Right atrium auricular region (tissue), 2 donors: ENCODE measurements at places on chromosomes 16 and 17. TPM values are rescaled to one million over a fixed set of nuclear protein-coding genes. Genes with fewer than 3 reads are reported as not detected.
A peak's percentile ranks its signal among the peaks of the same experiment; 100 is the strongest.

DNA sequence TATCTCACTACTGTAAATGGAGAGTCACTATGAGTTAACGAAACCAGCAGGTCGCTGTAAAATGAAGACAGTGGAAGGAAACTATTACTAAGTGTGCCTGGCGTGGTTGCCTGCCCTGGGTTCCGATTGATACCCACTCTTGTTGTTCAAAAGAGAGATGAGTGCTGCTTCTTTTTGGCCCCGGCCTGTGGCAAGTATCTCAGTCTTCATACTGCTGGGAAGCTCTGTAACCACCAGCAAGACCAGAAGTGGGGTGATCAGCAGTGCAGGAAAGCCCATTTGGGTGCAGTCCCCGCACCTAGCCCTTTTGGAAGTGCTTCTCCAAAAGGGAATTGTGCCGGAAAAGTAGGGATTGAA is 104.5 kb downstream of the SNX29 start:
- DNase-seq: no peak

- no peak for DNase-seq
Measured at GRCh38 chr16:48321317-48322036, 63.7 kb downstream of the SIAH1 start.

DNA sequence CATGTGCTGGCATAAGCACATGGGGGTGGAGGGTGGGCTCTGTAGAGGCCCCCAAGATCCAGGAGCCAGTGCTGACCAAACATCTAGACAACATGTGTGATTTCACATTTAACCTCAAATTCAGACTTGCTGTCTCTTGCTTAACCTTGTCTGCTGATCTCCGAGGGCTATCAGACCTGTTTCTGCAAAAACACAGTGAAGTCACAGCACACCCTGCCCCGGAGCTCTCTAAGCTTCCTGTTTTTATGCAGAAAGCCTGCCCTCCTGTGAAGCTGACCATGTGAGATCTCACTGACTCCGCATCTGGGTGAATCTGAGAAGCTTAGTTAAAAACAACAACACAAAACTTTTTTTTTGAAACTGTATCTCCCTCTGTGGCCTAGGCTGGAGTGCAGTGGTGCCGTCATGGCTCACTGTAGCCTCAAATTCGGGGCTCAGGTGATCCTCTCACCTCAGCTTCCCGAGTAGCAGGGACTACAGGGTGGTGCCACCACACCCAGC is 6.6 kb upstream of the DPEP2 start:
- peak; percentile 66 for DNase-seq

DNA sequence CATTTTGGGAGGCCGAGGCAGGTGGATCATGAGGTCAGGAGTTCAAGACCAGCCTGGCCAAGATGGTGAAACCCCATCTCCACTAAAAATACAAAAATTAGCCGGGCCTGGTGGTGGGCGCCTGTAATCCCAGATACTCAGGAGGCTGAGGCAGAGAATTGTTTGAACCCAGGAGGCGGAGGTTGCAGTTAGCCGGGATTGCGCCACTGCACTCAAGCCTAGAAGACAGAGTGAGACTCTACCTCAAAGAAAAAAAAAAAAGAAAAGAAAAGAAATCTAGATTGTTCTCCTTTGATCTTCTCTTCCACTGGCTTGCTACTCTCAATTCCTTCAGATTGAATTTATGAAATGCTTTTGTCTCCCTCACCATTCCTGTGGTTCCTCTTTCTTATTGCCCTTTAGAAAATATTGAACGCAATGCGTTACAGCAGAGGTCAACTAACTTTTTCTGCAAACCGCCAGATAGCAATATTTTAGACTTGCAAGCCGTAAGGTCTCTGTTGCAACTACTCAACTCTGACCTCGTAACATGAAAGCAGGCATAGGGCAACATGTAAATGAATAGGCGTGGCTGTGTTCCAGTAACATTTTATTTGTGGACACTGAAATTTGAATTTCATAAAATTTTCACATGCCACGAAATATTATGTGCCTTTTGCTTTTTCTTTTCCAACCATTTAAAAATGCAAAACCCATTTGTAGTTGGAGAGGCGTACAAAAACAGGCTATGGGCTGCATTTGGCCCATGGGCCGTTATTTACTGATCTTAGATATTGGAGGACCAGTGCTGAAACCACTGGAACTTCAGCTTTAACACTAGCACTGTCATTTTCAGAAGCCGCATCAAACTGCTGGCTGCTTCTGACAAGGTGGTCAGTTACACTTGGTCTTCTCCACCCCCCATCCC is 24.8 kb downstream of the PITPNC1 start:
- DNase-seq: no peak

DNA sequence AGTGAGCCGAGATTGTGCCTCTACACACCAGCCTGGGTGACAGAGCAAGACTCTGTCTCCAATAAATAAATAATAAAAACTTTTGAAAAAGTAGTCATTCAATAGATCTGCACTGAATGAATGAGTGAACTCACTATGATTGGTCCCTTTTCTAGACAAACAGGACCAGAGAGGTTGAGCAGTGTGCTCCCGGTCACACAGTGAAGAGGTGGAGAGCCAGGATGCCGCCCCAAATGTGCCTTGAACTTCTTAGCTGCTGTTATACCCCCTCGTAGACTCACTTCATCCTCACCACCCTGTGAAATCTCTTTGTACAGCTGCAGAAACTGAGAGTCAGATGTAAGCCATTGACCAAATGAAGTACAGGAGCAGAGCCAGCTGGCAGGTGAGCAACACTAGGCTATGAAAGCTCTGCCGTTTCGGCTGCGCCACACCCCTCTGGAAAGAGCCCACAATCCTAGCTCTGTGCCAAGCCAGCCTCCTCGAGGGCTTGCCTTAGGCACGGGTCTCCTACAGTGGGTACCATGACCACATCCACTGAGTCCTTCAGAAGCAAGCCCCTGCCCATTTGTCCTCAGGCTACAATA is 7.8 kb upstream of the KIAA0513 start:
- no peak for DNase-seq

DNA sequence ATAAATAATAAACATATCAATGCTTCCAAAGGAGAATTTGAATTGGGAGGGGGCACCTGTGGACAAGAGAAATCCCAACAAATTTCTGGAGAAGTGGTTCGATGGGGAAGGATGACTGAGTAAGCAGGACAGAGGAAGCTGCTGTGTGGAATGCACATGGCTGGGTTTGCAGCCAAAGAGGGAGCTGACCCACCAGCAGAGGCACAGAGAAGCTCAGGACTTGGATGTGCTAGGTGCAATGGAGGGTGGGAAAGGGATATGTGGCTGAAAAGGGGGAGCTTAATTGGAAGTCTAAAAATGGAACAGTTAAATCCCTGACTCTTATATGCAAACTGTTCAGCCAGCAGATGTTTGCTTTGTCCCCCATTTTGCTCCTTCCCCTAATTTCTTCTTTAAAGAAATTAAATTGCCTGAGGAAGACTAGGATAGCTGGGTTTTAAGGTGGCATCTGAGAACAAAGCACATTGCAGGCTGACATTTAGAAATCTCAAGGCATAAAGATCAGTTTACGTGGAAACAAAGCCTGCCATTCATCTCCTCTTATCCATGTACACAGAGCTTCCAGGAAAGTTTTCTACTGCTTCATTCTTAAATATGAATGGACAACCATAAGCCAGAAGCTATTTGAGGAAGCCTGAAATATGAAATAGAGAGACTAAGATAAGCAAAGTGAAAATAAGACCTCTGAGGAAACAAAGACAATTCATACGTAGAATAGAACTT is 23.0 kb upstream of the TNS4 start:
- no peak for DNase-seq

DNA sequence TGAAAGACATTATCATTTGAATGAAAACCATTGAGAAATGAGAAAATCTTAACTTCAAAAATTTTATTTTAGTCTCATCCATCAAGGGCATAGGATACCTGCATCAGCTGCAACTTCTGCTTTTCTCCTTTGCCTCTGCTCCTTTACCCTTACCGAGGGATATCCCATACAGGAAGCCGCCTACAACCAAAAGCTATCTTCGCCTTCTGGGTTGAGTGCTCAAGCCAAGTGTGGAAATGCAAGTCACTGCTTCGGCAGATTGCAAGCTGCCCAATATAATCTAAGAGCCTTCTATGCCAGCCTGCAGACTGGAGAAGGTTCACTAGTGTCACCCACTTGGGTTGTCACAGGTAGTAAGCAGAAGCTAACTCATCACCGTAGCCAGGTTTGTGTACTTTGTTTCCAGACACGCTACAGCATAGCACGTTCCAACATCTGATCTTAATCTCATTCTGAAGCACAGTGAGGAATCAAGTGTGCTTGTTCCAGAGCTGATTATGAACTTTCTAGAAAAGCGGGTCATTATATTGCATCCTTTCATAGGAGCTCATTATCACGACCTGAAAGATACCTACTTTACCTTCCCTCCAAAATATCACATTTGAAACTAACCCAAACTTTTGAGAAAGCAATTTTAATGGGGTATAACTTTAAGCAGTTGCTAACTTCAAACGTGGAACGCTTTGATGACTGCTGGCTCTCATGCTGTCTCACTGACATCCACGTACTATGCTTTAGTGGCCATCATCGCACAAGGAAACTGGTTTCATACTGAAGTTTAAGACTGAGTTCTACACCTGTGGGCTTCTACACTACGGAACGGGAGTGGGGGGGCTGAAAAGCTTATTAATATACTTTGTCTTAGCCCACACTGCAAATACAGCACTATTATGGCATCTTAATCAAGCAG is 8.0 kb upstream of the UNK start:
- no peak for DNase-seq

DNA sequence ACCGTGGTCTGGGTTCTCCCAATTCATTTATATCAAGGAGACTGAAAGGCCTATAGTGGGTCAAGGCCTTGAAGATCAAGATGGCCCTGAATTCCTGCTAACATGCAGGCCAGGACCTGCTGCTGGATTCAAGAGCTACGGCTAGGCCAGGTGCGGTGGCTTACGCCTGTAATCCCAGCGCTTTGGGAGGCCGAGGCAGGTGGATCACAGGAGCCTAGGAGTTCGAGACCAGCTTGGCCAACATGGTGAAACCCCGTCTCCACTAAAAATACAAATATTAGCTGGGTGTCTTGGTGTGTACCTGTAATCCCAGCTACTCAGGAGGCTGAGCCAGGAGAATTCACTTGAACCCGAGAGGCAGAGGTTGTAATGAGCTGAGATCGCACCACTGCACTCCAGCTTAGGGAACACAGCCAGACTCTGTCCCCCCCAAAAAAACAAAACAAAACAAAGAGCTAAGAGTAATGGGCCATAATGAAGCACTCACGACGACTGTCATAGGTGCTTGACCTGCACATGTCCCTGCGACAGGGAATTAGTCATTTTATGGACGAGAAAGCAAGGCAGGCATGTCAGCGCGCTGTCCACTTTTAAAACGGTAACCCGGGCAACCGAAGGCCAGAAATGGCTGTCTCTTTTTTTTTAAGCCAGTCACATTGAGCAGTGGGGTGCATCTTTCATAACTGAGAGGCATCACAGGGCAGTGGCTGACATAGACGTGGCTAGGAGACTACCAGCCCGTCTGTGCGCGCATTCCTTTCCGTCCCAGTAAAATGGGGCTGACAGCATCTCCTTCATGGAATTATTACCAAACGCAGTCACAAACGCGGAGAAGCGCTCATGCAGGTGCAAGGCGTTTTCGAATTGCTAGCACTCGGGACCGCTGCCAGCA is 1.0 kb upstream of the FBRS start:
- DNase-seq: peak; percentile 61

GRCh38 chr16:9112844-9113186 is 21.4 kb downstream of the HAPSTR1 start:
- no peak for DNase-seq

DNA sequence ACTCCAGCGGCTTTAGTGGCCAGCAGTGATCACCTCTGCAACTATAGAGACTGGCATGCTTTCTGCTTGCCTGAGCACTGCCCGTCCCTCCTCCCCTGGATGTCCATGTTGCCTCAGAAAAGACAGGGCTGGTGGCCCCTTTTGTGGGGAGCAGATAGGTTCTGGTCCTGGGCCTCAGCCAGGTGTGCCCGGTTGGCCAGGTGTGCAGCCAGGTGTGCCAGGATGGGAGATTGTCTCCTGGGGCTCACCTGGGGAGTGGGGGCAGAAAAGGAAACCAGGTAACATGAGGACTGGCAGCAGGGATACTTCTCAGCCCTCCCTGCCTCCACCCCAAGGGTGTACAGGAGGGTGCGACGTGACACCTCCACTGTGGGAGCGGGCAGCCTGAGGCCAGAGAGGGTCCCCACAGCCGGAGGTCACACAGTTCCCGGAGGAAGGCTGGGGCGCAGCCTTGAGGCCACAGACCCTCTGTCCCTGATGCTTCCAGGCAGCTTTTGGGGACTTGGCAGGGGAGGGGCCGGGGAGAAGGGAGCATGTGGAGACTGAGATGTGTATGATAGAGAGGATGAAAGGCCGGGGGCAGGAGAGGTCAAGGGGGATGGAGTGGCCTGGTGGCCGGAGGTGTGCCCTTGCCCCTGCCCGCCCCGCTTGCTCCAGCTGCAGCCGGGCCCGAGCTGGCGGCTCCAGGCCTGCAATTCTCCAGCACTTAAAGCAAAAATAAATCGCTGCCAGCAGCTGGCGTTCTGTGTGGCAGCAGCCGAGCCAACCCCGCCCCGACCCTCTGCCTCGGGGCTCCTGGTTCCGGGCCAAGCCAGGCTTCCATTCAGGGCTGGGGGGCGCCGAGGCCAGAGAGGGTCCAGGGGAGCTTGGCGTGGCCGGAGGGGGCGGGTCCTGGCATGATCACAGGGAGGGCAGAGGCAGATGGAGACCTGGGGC is 6.7 kb downstream of the KCNJ12 start:
- DNase-seq: no peak

DNA sequence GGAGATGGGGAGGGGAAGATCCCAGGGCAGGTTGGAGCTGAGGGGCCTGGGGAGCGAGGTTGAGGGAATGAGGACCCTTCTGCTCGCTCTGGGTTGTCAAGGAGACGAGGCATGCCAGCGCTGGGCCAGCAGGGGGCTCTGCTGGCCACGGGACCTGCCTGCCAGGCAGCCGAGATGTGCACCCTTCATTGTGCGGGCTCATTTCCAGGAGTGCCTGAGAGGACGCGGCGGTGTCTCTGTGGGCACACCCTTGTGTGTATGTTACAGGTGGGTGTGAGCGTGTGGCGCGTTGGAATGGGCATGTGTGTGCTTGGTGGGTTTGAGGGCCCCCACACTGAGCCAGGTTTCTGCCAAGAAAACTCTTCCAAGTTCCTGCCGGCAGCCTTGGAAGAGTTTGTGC is 15.9 kb downstream of the ARHGAP23 start:
- peak; percentile 78 for DNase-seq

- DNase-seq: no peak
Measured at GRCh38 chr17:7574176-7574953, 5.1 kb upstream of the CD68 start.

DNA sequence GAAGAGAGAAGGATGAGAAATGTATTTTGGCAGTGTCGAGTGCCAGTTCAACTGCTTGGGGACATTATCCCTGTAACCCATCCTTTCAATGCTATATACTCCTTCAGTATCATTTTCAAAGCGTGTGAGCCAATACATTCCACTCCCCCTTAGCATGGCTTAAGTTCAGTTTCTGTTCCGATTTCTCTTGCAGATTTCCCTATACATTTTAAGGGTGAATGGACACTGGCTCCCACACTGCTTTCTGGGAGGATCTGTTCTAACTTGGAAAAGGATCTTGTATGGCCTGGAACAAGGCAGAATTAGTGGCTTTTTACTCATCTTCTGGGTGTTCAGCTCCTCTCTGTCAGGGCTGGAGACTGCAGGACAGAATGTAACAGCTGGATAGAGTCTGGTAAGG is 333.8 kb downstream of the HAPSTR1 start:
- DNase-seq: no peak

MYH11 gene
- 89.0 TPM for total RNA-seq

GPT2 gene
- total RNA-seq: 3.7 TPM

SCGB1C2 gene
- not detected for total RNA-seq

TBX6 gene
- 0.43 TPM for total RNA-seq

DBF4B gene
- total RNA-seq: 4.4 TPM

ITGAX gene
- total RNA-seq: 0.78 TPM

SDK2 gene
- 5.6 TPM for total RNA-seq

NOG gene
- total RNA-seq: not detected

TMEM235 gene
- not detected for total RNA-seq

ICAM2 gene
- total RNA-seq: 74.6 TPM
